ENCODE measurements at places on chromosomes 7 and 10.
A peak's percentile ranks its signal among the peaks of the same experiment; 100 is the strongest.

- peak; percentile 4 for DNase-seq
These were observed 68.9 kb downstream of the EBLN1 start for GRCh38 chr10:22148961-22149360.

- DNase-seq: no peak
These were observed 82.1 kb downstream of the TRIM24 start for GRCh38 chr7:138542183-138542582.

- DNase-seq: no peak
These were observed 42.0 kb upstream of the PCLO start for GRCh38 chr7:83204715-83205114.

GRCh38 chr10:47283101-47283630 lies 16.8 kb upstream of the GDF10 start:
- no peak for DNase-seq

GRCh38 chr7:80884511-80885195 lies 34.2 kb downstream of the SEMA3C start:
- no peak for DNase-seq

DNA sequence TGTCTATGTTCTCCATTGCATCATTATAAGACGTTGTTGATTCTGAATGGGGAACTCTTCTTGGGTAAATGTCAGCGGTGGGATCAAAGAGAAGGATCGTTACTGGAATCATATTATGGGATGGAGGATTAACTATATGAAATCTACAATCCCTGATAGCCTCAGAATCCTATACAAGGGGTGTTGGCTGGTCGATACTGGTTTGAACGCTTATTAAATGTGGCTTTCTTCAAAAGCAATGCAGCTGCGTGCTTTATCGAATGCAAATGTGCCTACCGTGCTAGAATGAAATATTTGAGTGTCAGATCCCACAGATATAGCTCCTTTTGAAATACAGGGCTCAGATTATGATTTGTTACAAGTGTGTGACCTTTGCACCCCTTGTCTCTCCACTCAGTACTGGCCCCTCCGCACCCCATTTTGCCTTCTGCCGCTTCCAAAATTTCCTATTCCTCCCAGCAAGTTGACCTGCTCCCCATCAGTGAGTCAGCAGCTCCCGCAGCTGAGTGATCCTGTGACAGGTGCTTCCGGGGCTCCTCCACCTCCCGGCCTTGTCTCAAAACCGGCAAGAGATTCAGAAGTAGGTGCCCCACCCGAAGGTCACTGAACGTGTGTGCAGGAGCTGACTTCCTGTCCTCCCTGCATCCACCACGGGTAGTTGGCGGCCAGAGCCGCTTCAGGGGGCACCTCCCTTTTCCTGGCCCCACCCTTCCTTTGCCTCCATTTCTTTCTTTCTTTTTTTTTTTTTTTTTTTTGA lies 76.6 kb downstream of the PTPRE start:
- no peak for DNase-seq

- no peak for DNase-seq
These were observed 372.1 kb downstream of the RPS24 start for GRCh38 chr10:78405736-78406135.

DNA sequence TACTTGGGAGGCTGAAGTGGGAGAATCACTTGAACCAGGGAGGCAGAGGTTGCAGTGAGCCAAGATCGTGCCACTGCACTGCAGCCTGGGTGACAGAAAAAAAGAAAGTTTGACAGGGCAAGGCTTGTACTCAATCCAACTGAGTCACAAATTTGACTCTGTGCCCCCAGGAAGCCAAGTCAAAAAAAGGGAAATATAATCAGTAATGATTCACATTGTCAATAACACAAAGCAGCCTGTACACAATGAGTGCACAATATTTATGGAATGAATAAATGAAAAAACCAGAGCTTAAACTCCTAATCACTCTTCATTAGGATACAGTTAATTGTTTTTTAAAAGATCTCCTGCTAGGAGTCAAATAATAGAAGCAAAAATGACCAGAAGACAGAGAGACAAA lies 6.4 kb downstream of the NAPEPLD start:
- no peak for DNase-seq

DNA sequence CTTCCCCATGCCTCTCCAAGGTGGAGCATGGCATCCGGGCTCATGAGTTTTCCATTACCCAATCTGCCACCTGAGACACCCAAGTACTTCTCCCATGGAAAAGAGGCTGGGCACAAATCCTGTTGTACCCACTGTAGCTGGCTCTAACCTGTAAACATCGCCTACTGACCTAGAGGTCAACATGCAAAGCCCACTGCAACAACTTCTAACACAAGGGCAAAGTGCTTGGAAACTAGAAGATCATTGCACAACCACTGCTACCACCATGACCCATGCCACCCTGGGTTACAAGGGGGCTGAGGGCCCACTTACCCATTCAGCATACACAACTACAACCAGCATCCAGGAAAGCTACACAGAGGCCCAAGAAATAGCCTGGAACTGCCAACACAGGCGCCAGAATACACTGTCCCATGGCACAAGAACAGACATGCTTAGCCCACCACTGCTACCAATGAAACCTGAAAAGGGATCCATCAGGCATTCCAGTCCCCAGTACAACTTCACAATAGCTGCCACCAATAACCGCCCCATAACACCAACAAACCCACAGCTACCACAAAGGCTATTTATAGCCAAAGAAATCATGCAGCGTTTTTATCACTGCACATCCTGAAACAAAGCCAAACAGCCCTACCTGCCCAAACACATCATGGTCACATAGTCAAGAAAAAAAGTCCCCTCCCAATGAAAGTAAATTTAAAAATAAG lies 63.4 kb downstream of the RNF32 start:
- DNase-seq: no peak

- peak; percentile 25 for DNase-seq
These were observed 393.3 kb upstream of the AUTS2 start for GRCh38 chr7:69204943-69205342.

DNA sequence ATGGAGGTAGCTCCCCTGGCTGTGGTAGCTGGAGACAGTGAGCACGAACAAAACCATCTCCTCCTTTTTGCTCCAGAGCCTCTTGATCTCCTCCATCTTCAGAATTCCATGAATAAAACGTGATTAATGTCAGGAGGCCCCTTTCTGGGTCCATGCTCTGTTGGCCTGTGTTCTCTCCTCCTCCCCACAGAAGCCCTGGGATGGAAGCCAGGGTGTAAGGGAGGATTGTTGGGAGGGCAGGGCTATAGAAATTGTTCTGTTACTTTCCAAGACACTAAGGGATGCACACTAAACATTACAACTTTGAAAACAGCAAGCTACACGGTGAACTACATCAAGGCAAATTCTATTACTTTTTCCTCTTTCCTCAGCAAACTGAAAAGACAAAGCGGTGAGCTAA lies 96.3 kb downstream of the RNF216 start:
- no peak for DNase-seq

DNA sequence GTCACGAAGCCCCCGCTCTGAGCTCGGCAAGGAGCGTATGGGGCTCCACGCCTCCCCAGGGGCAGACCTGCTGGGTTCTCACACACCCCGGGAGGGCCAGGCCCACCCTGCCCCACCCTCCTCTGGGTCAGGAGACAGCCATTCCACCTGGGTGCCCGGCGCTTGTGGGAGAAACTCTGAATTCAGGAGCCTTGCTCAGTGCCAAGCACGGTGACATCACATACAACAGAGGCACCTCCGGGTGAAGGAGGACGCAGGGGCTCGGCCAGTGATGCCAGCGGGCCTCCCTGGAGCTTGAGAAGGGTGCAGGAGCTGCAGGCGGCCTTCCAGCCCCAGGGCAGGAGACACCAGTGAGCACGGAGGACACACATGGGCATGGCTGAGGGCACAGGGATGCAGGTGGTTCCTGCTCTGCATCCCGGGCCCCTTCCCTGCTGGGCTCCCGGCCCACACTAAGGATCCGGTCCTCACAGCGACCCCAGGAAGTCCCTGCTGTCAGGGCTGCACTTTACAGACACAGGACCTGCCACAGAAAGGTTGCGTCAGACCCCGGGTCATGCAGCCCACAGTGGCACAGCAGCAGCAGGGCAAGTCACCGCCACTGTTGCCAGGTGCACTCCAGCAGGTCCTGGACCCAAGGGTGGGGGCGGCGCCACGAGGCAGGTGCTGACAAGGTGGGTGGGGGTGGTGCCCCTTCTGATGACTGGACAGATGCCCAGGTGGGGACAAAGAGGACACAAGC lies 108.0 kb downstream of the MAD1L1 start:
- no peak for DNase-seq

- DNase-seq: no peak
These were observed 14.0 kb downstream of the SLC29A4 start for GRCh38 chr7:5296611-5297226.

- DNase-seq: peak; percentile 46
These were observed at the start of gene CUX1 for GRCh38 chr7:101817471-101818286. Gene CUX1 (plus strand): TSS chr7:101817626. CDS start chr7:101817640, 14 bp downstream.

DNA sequence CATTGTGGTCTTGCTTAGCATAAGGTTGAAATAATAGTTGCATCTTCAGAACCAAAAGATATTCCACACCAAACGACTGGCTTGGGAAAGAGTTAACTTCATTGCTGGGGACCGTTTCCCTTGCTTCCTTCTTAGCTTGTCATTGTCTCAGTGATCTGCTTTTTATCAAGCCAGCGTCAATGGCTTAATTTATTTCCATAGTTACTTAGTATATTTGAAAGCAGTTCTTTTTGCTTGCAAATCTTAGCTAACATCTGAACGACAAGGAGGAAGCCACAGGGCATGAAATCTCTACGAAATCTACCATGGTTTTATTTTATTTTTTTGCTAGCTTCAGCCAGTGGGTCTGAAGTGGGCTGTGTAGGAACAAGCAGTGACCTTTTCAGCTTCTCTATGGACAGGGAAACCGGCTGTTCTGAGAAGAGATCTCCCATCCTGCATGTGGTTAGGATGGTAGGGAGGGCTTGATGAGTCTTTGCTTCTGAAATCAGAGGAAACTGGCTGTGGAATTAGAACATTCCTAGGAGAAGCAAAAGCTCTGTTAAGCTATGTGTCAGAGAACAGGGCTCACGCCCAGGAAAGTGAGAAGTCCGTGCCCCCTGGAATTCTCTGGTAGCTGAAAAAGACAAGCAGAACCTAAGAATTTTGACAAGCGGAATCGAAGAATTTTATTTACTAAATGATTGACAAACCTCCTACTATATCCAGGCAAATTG lies 8.0 kb downstream of the SLC18A2 start:
- no peak for DNase-seq

GRCh38 chr10:117896517-117896916 lies 150.2 kb downstream of the RAB11FIP2 start:
- no peak for DNase-seq

DNA sequence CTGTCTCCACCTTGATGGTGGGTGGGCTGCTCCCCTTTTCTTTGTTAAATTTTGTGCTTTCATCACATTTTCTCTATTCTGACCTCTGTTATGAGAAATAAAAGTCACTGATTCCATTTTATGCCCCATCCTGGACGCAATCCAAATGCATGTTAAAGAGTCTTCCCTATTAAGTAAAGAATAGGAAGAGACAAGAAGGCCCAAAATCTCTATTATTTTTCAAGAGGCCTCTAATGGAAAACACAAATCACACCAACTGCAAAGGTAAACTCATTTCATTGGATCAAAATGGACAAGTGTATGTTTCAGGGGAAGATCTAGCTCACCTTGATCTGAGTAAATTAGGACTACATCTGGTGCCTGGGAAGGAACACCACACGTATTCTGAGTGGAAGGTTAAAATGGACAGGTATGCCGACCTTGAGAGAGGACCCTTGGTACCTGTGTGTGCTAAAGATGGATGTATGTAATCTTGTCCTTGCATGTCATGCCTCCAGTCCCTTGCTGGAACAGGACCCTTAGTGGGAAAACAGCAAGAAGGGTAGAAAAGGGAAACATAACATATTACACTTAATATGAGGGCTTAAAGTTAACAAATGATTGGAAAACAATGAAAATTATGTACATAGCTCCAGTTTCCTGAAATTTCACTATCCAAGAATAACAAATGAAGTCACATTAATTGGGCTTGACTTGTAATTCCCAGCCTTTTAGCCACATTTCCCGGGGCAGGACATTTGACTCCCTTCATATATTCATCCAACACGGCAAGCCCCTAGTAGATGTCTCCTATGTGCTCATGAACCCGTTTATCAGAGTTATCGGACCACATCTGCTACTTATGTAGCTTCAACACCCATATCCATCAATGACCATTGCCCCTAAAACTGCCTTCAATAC lies 7.6 kb downstream of the IFIT2 start:
- DNase-seq: no peak

DNA sequence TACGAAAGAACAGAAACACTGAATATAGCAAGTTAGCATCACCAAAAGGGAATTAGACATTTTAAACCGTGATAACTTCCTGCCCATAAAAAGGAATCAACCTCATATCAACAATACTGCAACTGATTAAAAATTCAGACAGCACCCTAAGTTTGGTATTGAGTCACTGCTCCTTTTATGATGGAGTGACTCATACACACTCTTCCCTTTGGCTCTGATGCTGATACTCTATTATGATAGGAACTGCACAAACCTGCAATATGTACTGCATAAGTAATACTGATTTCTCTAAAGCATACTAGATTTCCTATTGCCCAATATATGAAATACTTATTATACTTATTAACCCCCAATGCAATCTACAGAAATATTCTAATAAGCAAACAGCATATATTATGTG lies 118.7 kb downstream of the PARD3 start:
- DNase-seq: peak; percentile 53

- no peak for DNase-seq
These were observed 17.4 kb downstream of the NKX6-2 start for GRCh38 chr10:132768346-132769248.

DNA sequence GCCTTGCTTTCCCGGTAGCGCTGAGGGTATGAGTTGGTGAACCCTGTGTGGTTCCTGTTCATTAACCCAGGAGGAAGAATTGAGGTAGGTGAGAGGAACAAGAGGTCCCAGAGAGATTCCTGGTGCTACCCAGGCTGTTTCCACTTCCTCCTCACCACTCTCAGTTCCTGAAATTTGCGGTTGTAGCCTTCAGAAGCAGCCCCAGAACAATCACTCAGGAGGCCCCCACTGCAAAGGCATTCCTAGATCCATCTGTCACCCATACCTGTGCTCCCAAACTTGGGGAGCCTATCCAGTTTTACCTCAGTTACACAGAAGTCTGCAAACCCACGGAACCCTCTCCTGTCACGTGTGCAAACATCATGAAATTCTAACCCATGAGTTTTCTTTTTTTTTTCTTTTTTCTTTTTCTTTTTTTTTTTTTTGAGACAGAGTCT lies 9.0 kb upstream of the PIP4K2A start:
- no peak for DNase-seq

DNA sequence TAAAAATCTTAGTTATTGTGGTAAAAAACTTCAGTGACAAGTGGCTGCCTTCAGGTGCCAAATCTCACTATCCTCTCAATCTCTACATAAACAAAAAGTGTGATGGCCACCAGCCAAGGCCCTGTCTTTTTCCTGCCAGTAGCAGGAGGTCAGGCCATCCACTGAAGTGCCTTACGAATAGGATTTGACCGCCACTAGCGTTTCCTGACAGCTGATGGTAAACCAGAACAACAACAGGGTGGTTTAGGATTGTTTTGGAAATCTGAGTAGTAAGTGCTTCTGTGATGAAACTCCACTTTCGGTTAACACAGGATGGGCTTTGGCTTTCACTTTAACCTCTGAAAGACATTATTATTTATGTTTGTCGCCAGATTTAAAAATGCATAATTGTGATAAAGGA lies 55.7 kb upstream of the OGDHL start:
- no peak for DNase-seq
